ENCODE measurements at places on chromosomes 4 and X.

DNA sequence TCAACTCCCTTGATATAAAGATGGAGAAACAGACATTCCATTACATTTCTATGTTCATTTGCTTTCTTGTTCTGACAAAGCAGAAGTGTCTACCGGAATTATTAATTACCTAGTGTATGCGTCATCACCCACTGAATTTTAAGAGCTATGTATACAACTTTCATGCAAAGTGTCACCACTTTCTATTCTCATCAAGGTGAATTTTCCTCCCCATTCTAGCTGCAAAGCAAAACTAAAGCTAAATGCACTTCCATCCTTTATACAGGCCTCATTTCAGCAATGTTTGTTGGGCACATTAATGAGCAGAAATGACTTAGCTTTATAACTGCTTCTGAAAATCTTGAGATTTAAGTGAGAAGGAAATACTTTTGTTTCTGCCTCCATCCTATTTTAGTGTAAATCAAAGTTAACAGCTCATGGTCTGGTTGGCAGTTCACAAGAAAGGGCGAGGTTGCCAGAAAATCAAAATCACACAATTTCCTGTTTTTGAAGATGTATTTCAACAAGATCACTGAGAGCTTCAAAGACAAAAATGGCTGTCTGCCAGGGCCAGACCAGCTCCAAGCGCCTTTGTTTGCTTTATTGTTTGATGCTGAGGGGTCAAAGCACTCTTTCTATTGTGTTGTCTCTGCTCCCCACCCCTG is 7.2 kb upstream of the FAM9C start:
- DNase-seq: no peak

GRCh38 chr4:122661176-122662160 is 40.6 kb upstream of the IL21 start:
- DNase-seq: no peak

DNA sequence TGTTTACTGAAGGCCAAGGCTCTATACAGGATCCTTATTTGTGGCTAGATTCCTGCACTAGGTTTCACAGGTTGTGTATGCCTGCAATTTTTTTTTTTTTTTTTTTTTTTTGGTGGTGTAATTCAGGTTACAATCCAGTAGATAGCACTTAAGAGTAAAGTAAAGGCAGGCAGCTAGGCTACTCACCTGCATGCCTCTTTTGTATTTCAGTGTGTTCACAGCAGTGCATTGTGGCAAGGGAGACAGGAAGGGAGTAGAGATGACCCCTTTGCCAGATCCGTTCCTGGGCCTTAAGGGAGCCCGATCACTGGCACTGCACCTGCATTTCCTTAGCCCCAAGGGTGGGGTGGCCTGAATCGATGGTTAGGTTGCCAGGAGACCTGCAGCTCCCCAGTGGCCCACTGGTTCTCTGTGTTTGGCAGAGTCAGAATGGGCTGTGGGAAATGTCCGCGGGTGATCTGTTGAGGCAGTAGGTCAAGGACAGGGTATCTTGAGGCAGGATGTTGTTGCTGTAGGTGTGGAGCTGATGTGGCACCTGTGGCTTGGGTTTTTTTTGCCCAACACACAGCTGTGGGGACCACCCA is 374.9 kb upstream of the AADAT start:
- no peak for DNase-seq

GRCh38 chr4:151043803-151044515 is 28.9 kb upstream of the LRBA start:
- no peak for DNase-seq

- no peak for DNase-seq
Measured at GRCh38 chrX:110600745-110601310, 194.8 kb downstream of the CHRDL1 start.

DNA sequence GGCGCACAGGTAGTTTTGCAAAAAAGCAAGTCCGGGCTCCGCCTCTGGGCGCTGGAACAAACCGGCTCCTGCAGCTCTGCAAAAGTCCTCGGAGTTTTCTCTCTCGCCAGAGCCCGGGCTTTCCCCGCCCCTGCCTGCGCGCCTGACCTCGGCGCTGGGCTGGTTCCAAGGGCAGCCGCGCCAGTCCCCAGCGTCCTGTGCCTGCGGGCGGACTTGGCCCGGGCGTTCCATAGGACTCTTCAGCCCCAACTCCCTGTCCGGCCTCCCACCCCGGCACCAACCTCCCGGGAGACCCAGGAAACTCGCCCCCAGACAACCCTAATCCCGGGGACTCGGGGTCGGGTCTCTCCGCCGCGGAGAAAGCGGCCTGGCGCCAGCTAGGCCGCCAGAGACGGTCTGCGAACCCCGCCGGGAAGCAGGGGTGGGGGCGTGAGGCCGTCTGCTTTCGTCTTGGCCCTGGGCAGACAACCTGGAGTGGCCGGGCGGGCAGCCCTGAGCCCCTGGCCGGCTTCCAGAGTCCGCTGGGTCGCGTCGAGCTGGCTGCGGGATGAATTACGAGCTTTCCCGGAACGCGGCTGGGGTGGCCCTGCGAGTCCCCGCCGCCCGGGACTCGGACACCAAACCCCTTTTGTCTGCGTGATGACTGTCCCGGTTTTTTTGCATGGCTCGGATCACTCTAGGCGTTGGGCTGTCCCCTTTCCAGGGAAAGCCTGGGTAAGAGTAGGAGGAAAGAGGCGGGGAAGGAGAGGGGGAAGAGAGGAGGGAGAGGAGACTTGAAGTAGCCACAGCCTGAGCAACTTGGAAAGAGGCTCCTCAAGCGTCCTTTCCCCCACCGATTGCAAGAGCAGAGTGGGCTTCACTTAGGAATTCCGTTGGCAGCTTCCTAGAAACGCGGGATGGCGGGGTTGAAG is 916 bp downstream of the MXRA5 start:
- DNase-seq: no peak

- no peak for DNase-seq
Measured at GRCh38 chr4:35723973-35724372, 520.3 kb downstream of the ARAP2 start.

DNA sequence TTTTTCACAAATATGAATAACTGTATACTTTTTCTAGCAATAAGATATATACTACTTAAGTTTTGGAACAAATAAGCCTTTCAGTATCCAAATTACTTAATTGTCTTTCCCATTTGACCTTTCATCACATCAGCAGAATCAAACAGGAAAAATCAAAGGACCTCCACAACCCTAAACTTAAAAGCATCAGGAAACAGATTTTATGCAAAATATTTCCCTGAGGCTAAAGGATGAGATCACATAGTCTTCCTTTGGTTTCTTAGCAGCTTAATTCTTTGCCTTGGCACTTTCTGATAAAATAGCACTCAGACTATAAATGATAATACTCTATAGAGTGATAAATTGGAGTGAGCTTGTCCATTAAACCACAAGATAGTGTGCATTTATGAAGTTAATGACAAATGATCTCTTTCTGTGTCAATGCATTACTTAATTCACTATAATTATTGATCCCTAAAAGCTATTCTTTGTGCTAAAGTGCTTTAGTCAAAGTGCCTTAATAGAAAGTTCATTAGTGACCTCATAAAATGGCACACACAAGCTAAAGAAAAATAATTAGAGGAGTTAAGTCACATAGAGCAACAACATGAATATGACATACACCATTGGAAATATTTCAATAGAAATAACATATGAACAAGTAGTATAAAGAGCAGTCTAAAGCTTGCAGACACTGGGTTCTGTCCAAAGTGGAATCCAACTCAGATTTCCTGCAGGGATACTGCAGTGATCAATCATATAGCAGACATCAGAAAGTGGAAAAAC is 15.7 kb upstream of the NDST3 start:
- DNase-seq: no peak

GRCh38 chr4:166941629-166942028 is 292.7 kb downstream of the SPOCK3 start:
- DNase-seq: peak; percentile 1

DNA sequence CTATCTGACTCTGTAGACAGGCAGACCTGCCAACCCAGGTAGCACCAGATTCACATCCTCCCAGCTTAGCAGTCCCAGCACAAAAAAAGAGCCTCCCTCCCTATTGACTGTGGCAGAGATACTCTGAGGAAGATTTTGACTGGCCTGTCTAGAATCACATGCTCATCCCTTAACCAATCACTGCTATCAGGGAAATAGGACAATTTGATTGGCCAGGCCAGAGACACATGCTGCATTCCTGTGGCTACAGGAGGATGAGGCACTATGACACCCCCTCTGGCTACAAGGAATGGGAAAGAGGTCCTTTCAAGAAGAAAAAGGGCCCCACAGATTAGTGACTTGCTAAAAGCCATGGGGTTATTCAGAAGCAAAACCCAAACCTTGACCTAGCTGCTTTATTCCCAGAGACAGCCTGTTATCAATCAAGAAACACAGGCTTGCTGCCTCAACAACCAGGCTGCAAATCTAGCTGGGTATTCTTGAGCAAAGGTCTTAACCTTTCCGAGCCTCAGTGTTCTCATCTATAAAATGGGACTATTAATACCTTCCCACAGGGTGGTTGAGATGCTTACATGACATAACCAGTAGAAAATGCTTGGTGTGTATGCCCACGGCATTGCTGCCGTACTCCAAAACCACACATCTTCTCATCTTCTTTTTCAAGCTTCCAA is 147.6 kb downstream of the BCOR start:
- no peak for DNase-seq

DNA sequence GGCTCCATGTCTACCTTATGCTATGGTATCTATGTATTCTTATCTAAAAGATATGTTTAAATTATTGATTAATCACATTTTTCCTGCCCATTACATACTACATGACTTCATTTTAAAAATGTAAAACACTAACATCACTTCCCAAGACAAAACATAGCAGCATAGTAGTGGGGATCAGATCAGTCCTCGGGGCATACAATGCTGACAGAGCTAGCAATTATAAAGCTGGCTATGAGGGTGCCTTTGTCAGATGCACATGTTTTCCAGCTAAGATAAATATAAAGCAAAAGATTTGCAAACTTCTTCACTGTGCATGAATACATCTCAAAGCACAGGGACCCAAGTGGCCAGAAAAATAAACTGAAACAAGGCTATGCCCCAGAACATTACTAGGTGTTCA is 549.8 kb upstream of the INTU start:
- DNase-seq: no peak

DNA sequence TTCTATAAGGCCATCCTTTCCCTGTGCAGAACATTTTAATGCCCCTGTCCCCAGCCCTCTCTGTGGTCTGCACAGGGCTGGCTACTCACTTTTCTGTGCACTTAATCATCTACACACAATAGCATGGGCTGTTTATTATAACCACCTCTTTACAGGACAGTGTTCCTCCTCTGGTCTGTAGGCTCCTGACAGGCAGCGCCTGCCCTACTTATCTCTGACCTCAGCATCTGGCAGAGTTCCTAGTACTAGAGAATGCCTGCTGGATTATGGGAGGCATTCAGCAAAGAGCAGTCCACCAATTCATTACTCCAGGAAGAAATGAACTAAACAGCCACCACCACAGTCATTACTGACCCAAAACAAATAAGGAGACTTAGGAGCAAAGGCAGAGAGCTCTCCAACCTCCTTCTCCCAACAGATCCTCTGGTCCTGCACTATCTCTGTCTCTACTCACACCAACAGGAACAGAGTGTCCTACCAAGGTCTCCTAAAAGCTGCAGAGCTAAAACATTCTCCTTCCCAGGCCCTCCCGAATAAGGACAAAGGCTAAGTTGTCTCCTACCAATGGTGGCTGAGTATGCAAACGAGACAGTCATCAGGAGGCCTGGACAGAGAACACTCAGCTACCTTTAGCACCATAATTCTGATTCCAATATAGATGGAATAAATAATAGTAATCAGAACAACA is 279.2 kb downstream of the QDPR start:
- DNase-seq: no peak

DNA sequence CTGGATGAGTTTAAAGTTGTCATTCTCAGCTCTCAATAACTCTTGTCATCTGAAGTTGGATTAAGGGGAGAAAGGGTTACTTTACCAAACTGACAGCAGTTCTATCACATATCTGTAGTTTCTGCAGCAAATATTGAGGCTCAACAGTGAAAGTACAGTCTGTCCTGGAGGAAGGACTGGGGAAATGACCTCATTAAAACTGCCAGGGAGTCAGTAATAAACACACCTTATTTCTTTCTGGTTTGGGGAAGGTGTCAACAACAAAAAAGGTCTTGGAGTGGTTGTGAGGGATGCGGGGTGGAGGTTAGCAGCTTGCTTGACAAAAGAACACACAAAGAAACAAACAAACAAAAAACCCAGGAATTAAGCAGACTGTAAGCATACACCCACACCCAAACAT is 1418.0 kb downstream of the STIM2 start:
- no peak for DNase-seq

DNA sequence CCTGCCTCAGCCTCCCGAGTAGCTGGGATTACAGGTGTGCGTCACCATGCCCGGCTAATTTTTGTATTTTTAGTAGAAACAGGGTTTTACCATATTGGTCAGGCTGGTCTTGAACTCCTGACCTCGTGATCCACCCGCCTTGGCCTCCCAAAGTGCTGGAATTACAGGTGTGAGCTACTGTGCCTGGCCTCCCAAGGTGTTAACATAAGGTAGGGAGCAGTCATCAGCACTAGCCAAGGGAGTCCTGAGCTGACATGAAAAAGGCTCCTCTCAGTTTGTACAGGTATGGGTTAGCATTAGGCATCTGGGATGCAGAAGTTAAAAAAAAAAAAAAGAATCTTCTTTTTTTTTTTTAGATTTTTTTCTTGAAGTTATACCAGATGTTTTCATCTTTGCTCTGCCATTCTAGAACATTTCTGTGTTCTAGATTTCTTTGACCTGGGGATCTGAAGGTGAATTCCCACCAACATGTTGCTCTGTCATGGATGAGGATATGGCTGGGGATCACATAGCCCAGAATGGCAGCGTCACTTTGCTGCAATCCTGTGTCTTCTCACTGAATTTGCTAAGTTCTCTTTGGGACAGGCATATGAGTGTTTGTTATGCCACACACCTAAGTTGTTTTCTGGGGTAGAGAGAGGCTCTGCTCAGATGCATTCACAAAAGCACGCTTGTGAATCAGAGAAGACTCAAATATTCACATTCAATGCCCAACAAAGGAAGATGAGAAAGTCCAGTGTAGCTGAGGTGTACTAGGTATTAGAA is 24.4 kb upstream of the PLA2G12A start:
- DNase-seq: no peak

DNA sequence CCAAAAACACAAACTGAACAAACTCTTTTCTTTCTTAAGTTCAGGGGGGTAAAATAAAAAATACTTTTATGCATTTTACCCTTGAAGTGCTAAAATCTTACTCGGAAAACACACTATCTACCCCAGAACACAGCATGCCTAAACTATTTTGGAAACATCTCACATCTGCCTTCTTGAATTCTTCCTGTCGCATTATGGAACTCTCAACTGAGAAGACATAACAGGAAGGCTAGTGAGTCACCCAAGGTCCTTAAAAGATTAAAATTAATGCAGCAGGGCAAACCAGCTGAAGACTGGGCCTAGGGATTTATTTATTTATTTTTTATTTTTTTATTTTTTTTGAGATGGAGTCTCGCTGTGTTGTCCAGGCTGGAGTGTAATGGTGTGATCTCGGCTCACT is 208.2 kb downstream of the APBB2 start:
- no peak for DNase-seq

GRCh38 chr4:44479731-44480130 is 31.1 kb upstream of the KCTD8 start:
- DNase-seq: no peak

DNA sequence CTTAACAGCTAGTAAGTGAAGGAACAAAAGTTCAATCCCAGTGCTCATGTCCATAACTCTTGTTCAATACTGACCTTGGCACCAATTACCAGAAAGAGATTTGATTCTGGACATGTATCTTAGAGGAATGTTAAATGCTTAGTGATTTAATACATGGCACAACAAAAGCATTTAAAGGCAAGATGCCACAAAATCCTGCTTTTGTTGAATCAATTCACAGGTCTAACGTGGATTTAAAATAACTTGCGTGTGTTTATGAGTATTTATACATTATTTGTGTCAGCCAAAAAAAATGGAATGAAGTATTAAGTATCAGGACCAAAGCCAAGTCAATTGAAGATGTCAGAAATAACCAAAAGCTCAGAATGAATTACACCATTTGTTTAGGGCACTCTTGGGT is 85.4 kb upstream of the GIMD1 start:
- no peak for DNase-seq
